Thyroid gland (tissue), 4 donors: ENCODE measurements at places on chromosomes 13 and 19.

- peak; percentile 35 for DNase-seq
These were observed 98.2 kb downstream of the RBM26 start for GRCh38 chr13:79307866-79308298.

GRCh38 chr13:44199627-44200207 lies 173.9 kb upstream of the SERP2 start:
- no peak for DNase-seq

DNA sequence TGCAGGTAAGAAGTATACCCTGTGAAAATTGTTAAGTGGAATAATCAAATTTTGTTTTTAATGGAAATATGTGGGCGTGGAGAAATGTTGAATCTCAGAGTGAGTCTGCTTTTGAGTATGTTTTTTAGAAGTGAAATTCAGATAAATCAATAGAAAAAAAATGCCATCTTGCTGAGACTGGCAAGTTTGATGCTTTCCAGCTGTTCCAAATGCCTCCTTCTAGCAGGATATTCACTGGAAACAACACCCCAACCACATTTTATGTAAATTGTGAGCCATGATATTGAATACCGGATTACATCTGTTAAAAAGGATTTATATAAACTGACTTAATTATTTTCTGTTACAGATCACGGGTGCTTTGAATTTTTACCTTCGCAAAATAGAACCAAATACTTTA lies 115.4 kb downstream of the ITGBL1 start:
- DNase-seq = no peak

DNA sequence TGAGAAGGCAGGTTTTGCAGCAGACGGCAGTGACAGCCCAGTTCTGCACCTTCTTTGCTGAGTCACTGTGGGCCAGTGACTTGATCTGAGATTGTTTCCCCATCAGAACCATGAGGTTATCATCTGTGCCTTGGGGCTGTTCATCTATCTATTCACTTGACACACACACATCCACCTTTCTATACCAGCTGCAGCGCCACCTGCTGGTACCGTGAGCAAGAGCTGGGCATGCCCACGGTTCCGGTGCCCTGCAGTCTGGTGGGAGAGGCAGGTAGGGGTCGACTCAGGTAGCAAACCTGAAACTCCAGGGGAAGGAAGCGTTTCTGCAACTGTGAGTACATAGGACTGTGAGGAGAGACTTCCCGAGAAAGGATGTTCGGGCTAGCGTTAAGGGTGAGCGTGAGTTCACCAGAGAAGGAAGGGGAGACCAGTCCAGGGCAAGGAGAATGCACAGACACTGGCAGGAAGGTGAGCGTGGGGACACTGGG lies 7.5 kb upstream of the LIN7B start:
- peak; percentile 56 for DNase-seq

DNA sequence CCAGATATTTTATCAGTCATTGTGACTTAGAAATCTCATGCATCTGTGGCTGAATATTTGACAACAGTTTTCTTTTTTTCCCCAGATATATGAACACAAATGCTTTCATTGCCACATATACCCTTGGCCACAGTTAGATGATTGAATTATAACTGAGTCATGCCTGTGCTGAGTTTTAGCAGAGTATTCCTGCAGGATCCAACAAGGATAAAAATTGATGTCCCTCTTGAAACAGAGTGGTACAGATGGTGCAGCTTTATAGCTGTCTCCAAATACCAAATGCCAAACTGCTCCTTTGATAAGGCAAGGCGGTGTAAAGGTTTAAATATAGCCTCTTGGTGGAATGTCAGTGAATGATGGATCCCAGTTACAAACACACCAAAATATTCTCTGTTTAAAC lies 428.5 kb downstream of the GPC6 start:
- DNase-seq = no peak

DNA sequence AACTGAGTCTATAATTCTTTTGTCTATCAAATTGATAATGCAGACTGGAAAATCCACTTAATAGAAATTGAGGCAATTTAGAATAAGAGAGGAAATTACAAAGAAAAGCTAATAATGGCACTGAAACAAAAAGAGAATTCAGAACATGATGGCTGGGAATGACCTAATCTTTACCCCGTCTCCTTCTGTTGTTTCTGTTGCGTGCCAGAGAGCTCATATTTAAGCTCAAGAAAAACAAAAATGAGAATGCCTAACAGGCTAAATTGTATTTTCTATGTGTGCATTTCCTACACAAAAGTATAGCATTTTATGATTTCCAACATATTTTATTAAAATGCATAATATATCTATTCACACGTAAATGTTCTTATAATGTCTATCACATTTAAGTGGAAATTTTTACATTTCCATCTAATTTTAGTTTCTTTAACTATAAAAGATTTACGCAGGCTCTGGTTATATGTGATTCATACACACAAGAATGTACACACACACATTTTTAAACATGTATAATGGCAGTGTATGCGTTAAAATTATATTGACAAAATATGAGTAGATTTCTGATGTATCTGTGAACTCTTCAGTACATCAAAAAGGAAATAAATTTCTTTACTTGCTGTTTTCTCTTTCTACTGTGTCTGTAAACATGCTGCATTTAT lies 432.3 kb downstream of the SLITRK6 start:
- no peak for DNase-seq

GRCh38 chr13:18956473-18957078 lies 225.0 kb downstream of the TUBA3C start:
- no peak for DNase-seq

- DNase-seq = no peak
These were observed 12.4 kb upstream of the GJA3 start for GRCh38 chr13:20173116-20173746.

GRCh38 chr19:53880711-53881481 lies 1.1 kb upstream of the PRKCG start:
- DNase-seq = no peak

GRCh38 chr19:422213-422916 lies 13.4 kb upstream of the C2CD4C start:
- DNase-seq = no peak

DNA sequence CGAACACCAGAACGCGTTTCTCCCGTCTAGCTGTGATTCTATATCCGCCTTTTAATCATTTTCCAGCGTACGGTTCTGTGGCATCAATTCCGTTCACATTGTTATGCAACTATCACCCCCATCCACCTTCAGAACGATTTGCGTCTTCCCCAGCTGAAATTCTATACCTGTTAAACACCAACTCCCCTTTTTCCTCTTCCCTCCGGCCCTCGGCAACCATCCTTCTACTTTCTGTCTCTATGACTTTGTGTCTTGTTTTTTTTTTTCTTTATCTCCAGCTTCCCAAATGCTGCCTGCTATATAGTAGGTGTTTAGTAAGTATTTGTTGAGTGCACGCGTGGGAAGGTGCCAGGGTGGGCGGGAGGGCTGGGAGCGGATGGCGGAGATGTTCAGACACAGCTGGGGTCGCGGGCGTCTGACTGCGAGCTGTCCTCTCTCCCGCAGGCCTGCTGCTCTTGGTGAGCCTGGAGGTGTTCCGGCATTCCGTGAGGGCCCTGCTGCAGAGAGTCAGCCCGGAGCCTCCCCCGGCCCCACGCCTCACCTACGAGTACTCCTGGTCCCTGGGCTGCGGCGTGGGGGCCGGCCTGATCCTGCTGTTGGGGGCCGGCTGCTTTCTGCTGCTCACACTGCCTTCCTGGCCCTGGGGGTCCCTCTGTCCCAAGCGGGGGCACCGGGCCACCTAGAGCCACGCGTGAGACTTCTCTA lies 20.2 kb downstream of the CACNG6 start:
- no peak for DNase-seq

GRCh38 chr13:26819046-26819445 lies 58.5 kb upstream of the GPR12 start:
- no peak for DNase-seq

DNA sequence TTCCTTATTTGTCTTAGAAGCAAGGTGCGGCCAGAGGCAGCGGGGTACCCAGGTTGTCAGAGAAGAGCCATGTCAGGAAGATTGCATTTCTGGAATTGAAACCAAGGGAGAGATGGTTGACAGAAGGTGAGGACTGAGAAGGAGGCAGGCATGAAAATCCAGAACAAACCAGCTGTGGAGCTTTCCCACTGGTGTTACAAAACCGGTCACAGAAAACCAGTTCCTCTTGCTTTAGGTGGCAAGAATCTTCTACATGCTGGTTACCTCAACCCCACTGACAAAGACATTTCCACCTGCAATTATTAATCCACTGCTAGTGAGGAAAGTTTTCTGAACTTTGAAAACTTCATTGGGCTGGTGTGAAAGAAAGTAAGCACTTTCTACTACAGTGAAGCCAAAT lies 64.0 kb upstream of the MED4 start:
- DNase-seq = no peak

DNA sequence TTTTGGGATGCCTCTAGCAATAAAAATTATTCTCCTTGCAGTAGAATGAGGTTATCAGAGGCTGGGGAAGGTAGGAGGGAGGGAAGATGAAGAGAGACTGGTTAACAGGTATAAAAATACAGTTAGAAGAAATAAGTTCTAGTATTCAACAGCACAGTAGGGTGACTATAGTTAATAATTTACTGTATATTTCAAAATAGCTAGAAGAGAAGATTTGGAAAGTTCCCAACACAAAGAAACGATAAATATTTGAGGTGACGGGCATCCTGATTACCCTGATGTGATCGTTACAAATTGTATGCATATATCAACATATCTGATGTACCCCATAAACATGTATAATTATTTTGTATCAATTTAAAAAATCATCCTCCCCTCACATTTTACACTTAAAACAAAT lies 93.8 kb downstream of the CDADC1 start:
- DNase-seq = no peak

DNA sequence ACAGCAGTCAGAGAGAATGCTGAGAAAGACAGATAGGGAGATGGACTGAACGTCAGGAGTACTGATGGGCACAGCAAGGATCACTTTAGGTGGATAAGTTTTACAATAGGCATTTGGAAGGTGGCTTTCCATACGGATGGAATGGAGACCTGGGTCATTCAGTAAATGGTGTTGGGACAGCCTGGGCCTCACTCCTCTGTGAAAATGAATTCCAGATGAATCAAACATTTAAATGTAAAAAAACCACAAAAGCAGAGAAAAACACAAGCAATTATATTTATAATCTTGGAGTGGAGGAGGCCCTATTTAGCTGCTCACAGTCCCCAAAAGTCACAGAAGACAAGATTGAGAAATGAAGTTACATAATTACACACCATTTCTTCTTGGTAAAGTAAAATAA lies 4.7 kb downstream of the IL17D start:
- DNase-seq = no peak

GRCh38 chr19:33410915-33411401 lies 37.4 kb downstream of the CEBPG start:
- DNase-seq = no peak
